T-helper 17 cell (primary cell): ENCODE measurements at places on chromosomes 16 and 17. TPM values are rescaled to one million over a fixed set of nuclear protein-coding genes. Genes with fewer than 3 reads are reported as not detected.

PLEKHG4 gene
- 18.4 TPM for total RNA-seq

GRCh38 chr16:56281249-56281805 is 90.0 kb downstream of the GNAO1 start:
- H3K36me3 ChIP-seq = no peaks in the 10 kb centered on the region
- no peak overlapping the region for H3K4me3 ChIP-seq

GRCh38 chr16:87207509-87207908 is 109.7 kb downstream of the C16orf95 start:
- no peaks in the 10 kb centered on the region for H3K36me3 ChIP-seq
- no peak overlapping the region for H3K27ac ChIP-seq
- no peak overlapping the region for H3K4me3 ChIP-seq

DNA sequence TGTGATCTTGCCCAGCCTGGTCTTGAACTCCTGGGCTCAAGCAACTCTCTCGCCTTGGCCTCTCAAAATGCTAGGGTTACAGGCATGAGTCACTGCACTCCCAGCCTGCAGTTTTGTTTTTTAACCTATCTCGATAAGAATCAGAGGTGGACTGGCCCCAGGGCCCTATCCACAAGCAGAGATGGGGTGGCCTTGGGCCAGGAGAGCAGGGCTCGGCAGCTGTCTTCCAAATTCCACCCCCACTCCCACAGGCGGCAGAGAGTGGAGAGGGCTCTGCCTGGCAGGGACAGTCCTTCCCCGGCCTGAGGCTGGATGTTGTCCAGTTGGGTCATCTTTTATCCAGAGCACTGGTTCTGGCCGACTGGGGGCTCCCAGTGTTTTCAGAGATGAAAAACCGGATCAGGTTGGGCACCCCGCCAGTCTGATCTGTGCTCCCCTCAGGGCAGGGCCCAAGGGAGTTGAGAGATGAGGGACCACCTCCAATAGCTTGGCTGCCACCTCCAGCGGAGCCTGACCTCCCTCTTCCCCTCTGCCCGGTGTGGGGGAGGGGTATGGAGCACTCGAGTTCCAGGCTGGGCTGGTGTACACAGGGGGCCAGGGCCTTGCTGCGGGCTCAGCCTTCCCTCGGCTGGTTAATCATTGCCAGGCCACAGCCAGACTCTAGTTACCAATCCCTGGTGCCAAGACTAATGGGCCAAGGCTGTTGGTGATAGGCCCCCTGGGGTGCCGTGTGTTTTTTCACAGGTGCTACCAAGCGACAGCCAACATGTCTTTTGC is 30.3 kb upstream of the MYO15B start:
- no peak for DNase-seq
- H3K36me3 ChIP-seq = no peaks in the 10 kb centered on the region
- H3K4me3 ChIP-seq = no peak overlapping the region
